NCI-H187 (cell line): ENCODE measurements at places on chromosomes 3 and 15.

- DNase-seq, result no peak
These were observed 39.4 kb downstream of the CLDN18 start for GRCh38 chr3:138049157-138049919.

DNA sequence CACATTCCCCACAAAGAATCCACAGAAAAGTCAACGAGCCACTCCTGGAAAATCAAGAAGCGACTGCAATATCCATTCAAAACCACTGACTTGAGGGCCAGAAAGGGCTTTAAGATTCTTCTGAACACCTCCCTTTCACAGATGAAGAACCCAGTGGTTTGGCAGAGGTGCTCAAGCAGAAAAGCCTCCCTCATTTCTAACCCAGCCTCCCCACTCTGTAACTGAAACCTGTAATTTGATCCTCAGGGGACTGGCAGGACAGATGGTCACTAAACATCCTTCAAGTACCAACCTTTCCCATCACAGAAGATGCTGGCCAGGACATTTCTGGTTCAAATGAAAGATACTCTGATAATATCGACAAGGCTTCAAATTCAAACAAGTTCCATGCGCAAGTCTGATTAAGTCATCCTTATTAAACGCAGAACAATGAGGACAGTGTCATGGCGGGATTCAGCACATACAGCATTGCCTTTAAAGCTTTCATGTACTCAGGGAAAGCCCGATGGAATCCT, 5.5 kb downstream of the SEMA5B start:
- no peak for DNase-seq

- DNase-seq, result no peak
These were observed 55.0 kb upstream of the CHD2 start for GRCh38 chr15:92845126-92845508.

DNA sequence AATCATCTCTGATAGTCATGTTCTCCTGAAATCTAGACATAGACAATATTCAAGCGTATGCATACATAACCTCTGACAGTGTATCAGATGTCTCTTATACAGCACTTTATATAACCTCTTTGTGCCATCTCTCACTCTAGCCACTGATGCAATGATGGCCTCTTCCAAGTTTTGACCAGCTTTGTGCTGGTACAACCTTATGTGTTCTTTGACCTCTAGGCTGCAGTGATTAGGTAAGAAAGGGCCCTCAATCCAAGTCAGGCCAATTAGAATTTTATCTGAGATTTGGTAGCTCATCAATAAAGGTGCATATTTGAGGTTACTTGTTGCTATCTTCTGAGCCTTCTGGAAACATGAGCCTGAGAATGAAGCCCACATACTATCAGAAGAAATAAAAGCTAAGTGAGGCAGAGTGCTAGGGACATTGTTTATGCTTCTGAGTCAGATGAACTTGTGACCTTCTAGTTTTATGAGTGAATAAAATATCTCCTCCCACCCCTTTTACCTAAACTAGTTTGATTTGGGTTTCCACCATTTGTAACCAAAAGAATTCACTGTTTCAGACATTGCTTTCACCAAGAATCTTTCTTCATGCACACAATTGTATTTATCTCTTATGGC, 283.2 kb upstream of the SUCLG2 start:
- no peak for DNase-seq
